ENCODE measurements at places on chromosomes 12 and 14. TPM values are rescaled to one million over a fixed set of nuclear protein-coding genes. Genes with fewer than 3 reads are reported as not detected.

PLEKHD1 gene
- 0.47 TPM for total RNA-seq

PZP gene
- not detected for total RNA-seq

SOX5 gene
- not detected for total RNA-seq

TAS2R19 gene
- 0.71 TPM for total RNA-seq

GPX2 gene
- not detected for total RNA-seq

CCDC197 gene
- not detected for total RNA-seq

PYGL gene
- total RNA-seq: 0.69 TPM

CCDC175 gene
- total RNA-seq: not detected

GOLGA3 gene
- total RNA-seq: 31.5 TPM

MFAP5 gene
- total RNA-seq: not detected

CDC42BPB gene
- total RNA-seq: 6.6 TPM

SLC35F4 gene
- not detected for total RNA-seq

BCL11B gene
- total RNA-seq: 244 TPM

NR4A1 gene
- 67.0 TPM for total RNA-seq

NPAS3 gene
- total RNA-seq: not detected

BRI3BP gene
- total RNA-seq: 1.6 TPM

TRIAP1 gene
- 34.3 TPM for total RNA-seq

PLA2G1B gene
- not detected for total RNA-seq

DNA sequence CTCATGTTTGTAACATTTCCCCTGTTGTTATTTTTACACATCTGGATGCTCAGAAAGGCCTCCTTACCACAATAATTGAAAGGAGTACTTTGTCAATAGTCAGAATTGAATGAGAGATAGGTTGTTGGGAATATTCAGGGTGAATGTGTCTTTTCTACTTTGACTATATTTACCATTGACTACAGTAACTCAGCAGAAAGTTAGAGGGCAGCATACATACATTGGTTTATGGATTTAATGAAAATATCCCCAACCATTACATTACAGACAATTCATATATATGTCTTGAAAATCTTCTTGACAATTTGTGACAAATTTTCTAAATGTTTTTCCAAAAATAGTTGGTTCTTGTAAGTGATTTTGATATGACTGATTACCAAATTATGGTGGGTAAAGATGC lies 97.7 kb downstream of the NTS start:
- DNase-seq: no peak

- no peak for DNase-seq
Observed at GRCh38 chr12:101087920-101088319, 122.1 kb downstream of the SLC5A8 start.

GRCh38 chr14:104897330-104898194 lies 27.1 kb upstream of the PLD4 start:
- no peak for DNase-seq

DNA sequence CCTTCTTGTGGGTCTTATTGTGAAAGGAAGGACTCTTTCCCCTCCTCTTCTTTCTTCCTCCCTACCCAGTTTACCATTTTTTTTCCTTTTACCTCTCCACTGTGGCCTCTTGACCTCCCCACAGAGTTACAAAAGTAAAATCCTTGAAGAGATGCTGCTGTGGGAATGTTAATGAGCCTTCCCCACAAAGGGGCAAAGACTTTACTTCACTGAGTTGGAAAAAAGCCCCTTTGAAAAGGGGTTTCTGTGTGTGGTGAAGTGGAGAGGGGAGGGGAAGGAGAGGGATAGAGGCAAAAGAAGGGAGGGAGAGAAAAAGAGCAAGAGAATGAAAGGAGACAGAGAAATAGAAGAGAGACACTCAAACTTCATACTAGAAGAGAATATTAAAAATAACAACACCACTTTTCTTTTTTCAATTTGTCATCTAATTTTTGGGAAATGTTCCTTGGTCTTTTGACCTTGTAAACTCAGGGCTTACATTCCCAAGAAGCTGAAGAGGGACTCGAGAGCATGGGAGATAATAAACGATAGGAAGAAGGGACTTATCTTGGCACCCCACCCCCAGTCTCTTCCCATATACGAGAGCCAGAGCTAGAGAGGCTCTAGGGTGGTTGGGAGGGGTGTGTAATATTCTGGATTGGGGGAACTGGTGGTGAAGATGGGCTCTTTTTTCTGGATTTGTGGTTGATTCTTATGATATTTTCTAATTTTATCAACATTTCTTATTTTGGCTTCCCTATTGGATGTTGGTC lies 13.2 kb upstream of the SALL2 start:
- no peak for DNase-seq

DNA sequence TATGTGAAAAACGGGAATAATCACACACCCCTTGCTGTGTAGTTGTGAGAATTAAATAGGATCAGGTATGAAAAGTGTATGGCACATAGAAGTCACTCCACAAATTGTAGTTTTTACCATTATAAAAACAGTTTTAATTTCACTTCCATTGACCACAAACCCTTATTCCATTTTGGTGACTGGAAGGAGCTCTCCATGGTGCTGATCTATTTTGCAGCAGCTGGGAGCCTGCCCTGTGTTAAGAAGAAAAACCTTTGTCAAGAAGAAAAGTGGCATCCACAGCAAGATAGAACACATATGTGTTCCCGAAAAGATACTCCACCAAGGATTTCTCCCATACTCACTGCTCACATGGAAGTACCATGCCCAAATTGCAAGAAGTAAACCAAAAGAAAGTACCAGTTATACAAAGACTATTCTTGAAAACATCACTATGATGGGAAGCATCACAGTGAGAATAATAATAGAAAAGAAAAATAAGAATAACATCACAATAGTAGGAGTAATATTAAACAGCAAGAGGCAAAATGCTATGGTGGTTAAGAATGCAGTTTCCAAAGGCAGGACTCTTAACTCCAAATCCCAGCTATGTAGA lies 58.7 kb downstream of the TUNAR start:
- DNase-seq: peak; percentile 2

DNA sequence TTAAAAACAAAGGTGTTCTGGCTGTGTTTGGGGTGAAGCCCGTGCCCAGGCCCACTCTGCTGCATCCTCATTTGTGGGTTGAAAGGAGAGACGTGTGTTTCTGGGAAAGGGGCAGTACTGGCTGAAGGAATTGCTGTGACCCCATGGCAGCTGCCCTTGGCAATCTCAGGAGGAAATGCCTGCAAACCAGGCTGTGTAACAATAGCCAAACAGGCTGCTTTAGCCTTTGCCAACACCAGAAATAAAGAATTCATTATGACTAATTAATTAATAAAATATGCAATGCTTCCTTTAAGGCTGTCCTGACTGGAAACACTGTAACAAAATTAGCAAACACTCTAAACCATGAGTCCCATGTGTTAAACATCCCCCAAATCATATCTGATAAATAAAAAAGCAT lies 53.0 kb upstream of the KRR1 start:
- no peak for DNase-seq

GRCh38 chr14:97916669-97917568 lies 1119.7 kb downstream of the VRK1 start:
- no peak for DNase-seq

GRCh38 chr12:109130297-109131153 lies 14.1 kb downstream of the ACACB start:
- DNase-seq: no peak

DNA sequence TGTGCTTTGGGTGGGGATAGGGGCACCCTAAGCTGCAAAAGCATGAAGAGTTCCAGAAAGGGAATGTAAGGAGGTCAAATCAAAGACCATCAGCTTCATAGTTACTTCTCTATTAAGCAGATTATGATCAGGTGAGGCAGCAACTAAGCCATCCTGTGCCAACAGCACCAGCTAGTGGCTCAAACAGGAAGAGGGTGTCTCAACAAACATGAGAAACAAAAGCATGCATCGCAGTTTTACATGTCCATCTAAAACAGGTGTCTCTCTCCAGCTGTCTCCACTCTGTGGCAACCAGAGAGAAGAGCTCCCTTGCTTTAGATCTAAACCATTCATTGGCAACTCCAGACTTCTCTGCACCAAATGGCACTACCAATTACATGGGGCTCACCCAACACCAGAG lies 52.9 kb downstream of the ACTN1 start:
- no peak for DNase-seq

- no peak for DNase-seq
Observed at GRCh38 chr12:75172611-75173010, 37.0 kb downstream of the KCNC2 start.

GRCh38 chr14:67358924-67359774 lies 455 bp downstream of the ATP6V1D start:
- DNase-seq: peak; percentile 2

DNA sequence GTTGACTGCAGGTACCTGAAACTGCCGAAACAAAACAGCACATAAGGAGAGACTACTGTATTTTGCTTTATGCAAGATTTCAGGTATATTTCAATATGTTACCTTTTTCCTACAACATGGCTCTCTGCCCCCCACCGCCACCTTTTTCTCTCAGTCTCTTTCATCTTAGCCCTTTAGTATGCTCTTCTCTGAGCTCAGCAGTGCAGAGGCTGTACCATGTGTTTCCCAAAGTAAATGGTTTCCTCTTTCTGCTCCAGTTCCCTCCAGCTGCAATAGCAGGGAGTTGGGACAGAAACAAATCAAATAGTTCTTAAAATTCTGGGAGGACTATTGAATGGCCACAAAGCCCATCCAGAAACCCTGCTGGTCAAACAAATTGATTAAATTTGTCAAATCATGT lies 4.3 kb downstream of the AMN1 start:
- no peak for DNase-seq

DNA sequence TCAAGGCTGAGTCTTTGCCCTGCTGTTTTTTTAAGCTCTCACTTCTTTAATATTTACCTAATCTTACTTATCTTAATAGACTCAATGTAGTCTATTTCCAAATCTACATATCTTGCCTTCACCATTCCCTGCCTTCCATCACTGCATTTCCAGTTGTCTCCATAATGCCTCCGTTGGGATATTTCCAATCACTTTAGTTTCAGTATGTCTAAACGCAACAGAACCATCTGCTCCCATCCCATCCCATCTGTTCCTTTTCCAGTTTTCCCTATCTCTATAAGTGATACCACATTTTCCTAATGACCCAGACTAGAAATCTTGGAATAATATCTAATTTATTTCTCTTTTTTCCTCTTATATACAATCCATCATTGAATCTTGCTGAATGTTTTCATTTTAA lies 15.1 kb upstream of the CCDC198 start:
- DNase-seq: no peak

- DNase-seq: no peak
Observed at GRCh38 chr12:3520711-3521110, 29.7 kb downstream of the PRMT8 start.

DNA sequence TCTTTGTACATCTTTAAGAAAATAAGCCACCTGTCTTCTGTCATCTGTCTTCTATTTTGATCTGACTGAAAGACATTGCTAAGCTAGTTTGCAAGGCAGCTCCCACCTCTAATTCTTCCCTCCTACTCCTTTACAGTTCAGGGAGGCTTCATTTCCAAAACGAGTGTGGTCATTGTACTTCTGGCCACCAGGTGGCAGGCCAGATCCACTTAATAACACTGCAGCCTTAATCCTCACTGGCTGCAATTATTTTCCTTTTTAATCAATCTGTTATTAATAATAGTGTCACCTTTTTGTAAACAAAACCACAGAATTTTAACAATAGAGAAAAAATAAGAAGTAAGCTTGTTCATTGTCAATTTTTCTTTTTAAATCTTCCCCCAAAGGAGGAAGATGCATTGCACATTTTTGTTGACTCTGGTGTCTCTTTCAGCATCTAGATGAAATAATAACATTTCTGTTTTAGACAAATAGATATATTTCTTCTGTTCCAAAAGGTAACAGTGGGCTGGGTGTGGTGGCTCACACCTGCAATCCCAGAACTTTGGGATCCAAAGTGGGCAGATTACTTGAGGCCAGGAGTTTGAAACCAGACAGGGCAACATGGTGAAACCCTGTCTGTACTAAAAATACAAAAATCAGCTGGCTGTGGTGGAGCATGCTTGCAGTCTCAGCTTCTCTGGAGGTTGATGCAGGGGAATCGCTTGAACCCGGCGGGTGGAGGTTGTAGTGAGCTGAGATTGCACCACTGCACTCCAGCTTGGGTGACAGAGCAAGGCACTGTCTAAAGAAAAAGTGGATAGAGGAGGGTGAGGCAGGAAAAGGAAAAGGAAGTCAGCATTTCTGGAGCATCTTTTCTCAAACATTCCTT lies 23.3 kb downstream of the GABARAPL1 start:
- peak; percentile 18 for DNase-seq

- DNase-seq: no peak
Observed at GRCh38 chr14:104678346-104678745, 11.1 kb upstream of the INF2 start.

- no peak for DNase-seq
Observed at GRCh38 chr12:126936181-126936851, 1330.7 kb upstream of the TMEM132C start.

DNA sequence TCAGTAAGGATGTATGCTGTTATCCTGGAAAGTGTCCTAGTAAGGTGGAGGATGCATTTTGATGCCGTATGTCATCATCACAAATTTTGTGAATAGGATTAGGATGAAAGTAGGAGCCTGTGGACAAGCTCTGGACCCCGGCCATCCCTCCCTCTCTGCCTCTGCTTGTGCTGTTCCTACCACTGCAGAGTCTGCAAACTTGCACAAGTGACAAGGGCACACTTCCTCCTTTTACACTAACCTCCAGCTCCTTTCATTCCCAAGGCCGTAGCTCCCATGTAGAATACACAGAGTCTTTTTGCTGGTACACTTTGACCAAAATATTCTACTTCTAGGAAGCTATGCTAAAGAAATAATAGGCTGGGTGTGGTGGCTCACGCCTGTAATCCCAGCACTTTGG lies 13.3 kb upstream of the TMCC3 start:
- no peak for DNase-seq

- DNase-seq: no peak
Observed at GRCh38 chr14:67240168-67240932, 885 bp upstream of the PALS1 start.

DNA sequence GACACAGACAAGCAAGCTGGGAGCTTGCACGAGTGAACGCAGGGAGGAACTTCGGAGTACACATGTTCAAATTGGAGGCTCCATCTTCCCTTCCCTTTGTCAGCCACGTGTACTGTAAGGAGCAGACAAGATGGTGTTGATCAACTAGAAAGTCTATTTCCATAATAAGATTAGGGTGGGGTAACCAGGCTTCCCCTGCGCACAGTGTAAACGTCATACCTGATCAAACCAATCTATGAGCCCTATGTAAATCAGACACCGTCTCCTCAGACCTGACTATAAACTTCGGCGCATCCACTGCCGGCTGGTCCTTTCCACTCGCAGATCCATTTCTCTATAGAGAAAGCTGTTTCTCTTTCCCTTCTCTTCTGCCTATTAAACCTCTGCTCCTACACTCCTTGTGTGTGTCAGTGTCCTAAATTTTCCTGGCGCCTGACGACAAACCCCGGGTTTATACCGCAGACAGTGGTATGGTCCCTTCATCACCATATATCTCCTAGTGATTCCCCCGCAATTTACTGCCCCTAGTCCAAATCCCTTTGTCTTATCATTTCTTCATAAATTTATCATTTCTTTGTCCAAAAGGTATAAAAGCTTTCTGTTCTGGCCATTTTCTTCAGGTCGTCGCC lies 7.5 kb upstream of the ETFBKMT start:
- DNase-seq: peak; percentile 33

DNA sequence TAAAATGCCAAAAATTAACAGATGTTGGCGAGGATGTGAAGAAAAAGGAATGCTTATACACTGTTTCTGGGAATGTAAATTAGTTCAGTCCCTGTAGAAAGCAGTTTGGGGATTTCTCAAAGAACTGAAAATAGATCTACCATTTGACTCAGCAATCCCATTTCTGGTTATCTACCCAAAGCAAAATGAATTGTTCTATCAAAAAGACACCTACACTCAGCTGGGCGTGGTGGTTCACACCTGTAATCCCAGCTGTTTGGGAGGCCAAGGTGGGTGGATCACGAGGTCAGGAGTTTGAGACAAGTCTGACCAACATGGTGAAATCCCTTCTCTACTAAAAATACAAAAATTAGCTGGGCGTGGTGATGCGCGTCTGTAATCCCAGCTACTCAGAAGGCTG lies 279.3 kb upstream of the PDE3A start:
- DNase-seq: no peak
